Left renal pelvis (tissue), 4 donors: ENCODE measurements at places on chromosomes 7 and 10. TPM values are rescaled to one million over a fixed set of nuclear protein-coding genes. Genes with fewer than 3 reads are reported as not detected.

DNA sequence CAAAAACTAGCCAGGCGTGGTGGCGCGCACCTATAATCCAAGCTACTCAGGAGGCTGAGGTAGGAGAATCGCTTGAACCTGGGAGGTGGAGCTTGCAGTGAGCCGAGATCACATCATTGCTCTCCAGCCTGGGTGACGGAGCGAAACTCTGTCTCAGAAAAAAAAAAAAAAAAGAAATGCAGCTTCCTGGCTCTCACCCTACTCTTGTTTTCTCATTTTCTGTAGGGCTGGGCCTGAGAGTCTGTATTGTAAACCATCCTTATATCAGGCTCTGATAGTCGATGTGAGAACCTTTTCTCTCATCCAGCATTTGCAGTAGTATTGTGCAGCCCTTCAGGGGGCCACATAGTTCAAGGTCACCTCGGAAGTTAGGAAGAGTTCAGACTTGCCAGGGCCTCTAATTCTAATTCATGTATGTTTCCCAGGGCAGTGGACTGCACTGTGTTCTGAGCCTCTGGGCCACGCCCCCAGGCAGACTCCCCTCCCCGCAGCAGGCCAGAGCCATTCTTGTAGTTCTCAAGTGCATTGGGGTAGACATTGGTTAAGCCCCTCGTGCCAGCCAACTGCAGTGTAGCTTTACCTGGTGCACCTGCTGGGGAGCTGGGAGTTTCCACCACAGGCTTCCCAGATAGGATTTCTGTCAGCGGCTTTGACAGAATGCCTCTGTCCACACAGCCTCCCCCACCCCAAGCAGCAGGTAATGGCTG is 38.3 kb upstream of the PDCD4 start:
- no peak for DNase-seq

- no peak for DNase-seq
Measured at GRCh38 chr7:311131-311680, 21.2 kb downstream of the FOXL3 start.

- no peak for DNase-seq
Measured at GRCh38 chr10:87642988-87643387, 16.7 kb upstream of the PAPSS2 start.

- DNase-seq: no peak
Measured at GRCh38 chr10:12481924-12482323, 132.6 kb downstream of the CAMK1D start.

DNA sequence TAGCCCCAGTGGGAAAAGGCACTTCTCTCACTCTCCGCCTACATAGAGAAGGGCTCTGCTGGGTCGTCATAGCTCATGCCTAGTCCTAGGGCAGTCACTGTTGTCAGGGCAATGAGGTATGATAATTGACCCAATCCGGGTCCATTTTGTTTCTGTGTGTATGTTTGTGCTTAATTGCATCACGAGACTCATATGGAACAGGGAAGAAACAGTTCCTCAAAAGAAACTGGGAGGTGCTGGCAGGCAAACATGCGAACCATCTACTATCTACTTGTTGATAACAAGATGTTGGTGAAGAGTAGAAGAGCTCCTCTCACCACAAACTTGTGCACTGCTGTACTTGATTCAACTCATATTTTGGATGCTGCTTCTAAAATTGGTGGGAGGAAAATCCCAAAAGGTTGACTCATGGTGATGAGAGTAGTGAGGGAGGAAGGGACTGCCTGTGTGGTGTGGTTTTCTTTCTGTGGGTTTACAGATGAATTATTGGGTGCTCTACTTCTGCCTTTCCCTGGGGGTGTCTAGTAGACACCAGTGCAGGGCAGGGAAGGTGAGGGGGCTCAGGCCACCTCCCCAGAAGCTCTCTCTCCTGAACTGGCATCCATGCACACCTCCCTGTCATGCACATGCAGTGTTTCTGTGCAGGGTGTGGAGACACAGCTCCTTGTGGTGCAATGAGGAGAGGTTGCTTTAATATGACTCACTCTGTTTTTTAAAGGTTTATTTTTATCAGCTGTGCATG is 29.4 kb downstream of the LSMEM1 start:
- no peak for DNase-seq

DNA sequence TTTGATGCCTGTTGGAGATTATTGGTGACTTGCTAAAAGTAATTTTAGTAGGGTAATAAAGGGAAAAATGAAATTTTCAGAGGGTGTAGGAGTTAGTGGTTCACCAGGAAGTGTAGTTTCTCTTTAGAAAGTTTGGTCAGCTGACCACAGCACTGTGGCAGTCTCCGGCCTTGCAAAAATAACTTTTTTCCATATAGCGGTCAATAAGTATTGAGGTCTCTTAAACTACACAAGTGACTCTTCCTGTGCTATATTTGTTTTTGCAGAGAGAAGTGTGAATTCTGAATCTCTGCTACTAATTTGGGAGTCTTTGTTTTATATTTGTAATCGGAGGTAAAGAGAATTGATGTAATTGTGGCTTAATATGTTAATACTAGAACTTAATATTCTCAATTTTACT is 24.3 kb downstream of the PTPN12 start:
- no peak for DNase-seq

DNA sequence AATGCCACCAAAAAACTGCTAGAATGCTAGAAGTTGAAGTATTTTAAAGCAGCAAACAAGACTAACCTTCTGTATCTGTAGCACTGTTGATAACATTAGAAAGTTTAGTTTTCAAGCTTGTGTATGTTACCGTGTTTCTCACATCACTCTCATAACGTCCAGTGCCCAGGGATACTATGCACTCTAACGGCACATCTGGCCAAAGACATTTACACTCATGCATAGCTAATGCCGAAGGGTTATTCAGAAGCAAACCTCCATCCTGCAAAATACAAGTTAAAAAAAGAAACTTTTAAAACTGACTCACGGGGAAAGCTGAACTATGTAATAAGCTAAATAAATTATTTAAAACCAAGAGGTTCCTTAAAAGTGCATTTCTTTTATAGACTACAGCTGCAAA is 22.9 kb upstream of the NRCAM start:
- no peak for DNase-seq

DNA sequence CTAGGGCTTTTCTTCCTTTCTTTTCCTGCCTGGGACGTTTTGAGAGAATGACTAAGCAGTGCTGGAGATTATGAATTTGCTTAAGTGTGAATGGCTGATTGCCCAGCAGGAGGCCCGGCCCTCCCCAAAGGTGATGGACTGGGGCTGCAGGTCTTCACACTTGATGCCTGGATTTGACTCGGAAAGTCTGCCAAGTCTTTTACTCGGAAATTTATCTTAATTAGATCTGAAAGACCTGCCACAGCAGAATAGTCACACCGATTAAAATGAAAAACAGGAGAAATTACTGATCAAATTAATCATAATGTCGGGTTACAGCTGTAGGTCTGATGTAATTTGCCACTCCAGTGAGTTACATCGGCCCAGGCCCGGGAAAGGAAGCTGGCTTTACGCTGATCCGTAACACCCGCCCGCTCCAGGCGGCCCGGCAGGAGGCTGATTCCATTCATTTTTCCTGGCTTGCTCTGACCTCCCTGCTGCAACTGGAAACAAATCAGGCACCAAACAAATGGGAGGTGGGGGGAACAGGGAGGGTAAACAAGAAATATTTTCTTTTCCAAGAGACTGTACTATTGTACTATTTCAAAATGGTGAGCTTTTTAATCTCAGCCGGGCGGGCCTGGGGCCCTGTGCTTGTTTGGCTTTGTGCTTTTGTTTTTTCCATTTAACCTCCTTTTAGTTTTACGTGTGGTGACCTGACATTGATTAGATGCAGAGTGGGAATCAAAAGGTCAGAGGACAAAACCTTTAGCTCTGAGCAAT is 212.4 kb upstream of the YAE1 start:
- DNase-seq: peak; percentile 74

DNA sequence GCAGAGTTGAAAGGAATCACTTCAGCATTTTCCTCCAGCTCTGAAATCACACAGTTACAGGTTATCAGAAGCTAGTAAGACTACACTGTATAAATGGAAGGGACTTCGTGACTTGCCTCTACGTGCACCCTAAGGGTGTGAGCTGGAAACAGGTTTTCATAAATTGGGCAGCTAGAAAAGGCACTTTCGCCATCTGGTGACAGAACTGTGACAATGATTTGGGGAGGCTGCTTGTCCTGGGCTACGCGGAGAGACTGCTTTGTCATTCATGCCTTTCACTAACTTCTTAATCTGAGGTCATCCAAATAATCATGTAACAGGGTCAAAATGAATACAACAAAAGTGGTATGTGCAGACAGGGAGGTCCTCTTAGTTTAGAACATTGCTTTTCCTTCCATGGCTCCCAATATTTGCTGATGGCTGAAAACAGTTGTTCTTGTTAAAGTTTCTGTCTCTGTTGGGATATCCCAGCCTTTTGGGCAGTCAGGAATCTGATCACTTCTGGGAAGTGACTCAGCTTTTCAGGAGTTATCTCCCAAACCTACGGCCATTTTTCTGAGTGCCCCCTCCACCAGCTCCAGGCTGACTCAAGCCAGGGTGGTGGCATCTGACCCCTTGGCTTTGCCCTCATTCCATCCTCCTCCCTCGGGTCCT is 17.8 kb downstream of the VWC2 start:
- no peak for DNase-seq

DNA sequence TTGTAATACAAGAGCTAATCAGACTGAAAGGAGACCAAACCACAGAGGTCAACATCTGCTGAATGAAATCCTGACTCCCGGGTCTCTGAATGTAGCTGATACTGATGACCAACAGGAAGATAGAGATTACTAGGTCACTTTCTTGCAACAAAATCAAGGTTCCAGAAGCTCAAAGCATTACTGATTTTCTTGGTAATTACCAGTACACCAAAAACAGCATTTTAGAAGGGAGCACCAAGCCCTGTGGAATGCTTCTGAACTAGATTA is 177.7 kb downstream of the SLC25A13 start:
- DNase-seq: no peak

DNA sequence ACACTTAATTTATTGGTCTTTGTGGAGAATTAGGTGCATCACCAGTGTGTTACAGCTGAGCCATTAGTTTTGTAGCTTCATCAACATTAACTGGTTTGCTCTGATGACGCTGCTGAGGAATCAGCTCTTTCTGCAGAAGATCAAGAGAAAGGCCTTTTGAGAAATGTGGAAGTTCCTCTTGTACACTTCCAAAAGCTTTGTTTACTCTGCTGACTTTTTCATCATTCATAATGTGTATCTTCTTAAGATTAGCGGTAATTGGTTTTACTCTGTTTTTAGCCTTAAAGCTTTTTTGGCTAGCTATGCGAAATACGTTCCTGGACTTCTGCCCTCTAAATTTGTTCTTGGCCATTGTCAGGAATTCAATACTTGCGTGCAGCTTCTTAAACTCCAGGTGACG is 8.2 kb upstream of the PHYH start:
- no peak for DNase-seq

DNA sequence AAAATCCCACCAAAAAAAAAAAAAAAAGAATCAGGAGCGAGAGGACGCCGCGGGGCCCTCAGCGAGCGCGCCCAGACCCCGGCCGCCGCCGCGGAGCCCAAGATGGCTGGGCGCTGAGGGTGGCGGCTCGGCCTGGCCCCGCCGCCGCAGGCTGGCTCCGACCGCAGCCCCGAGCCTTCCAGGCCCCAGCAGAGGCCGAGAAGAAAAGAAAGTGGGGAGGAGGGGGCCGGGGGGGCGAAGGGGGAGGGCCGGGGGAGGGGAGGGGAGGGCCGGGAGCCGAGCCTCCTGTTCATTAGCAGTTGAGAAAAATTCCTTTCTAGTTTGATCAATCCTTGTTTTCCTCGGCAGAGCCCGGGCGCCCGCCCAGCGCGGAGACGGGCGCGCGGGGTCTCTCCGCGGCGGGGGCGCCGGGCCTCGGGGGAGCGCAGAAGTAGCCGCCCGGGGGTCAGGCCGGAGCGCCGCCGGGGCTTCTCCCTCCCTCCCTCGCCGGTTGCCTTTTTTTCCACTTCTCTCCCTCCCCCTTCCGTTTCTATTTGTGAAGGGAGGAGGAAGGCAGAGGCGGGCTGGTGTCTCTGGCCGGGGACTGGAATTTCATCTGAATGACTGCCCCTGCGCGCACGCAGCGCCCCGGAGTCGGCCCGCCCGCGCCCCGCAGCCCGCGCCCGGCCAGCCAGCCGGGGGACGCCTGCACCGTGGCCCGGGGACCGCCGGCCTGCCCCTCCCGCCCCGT is 778 bp upstream of the TRIM8 start:
- DNase-seq: no peak

The PVRIG gene
- 5.1 TPM for polyA plus RNA-seq

DNA sequence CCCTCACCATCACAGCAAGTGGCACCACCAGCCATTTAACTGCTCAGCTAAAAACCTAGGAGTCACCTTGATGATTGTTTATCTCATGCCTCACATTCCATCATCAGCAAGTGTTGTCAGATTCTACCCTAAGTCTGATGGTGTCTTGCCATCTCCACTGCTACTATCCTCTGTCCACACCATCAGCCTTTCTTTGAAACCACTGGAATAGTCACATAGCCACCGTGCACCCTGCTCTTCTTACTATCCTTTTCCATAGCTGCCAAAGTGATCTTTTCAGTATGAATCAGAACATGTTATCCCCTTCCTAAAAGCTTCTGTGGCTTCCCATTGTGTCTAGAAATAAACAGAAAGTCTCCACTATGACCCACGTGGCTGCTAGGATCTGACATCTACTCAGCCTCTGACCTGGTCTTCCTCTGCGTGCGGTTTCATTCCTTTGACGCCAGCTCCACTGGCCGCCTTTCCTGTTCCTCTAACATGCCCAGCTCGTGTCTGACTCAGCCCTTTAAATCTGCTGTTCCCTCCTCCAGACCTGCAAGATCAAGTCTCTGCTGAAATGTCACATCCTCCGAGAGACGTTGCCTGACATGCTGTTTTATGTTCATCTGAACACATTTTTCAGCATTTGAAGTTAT is 16.5 kb upstream of the CHN2 start:
- DNase-seq: no peak

The TMEM236 gene
- polyA plus RNA-seq: 0.29 TPM

- no peak for DNase-seq
Measured at GRCh38 chr7:179948-180694, 12.2 kb upstream of the FAM20C start.

The GDF10 gene
- polyA plus RNA-seq: 6.1 TPM

The DNA2 gene
- 13.3 TPM for polyA plus RNA-seq

The CHAT gene
- polyA plus RNA-seq: not detected

The LIPK gene
- not detected for polyA plus RNA-seq

GRCh38 chr10:30857803-30858202 is 173.9 kb downstream of the ZNF438 start:
- DNase-seq: no peak

The STEAP2 gene
- 2.4 TPM for polyA plus RNA-seq

The SBDS gene
- 114 TPM for polyA plus RNA-seq
